ENCODE measurements at places on chromosomes 12 and 14.

DNA sequence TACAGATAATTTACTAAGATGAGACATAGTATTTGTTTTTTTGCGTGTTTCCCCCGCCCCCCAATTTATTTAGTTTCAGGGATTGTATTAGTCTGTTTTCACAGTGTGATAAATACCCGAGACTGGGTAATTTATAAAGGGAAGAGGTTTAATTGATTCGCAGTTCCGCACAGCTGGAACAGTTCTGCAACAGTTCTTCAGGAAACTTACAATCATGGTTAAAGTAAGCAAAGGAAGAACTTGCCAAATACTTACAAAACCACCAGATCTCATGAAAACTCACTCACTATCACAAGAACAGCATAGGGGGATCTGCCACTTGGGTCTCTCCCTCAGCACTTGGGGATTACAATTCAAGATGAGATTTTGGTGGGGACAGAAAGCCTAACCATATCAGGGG lies 48.9 kb downstream of the LRRIQ1 start:
- ATAC-seq, result no peak

DNA sequence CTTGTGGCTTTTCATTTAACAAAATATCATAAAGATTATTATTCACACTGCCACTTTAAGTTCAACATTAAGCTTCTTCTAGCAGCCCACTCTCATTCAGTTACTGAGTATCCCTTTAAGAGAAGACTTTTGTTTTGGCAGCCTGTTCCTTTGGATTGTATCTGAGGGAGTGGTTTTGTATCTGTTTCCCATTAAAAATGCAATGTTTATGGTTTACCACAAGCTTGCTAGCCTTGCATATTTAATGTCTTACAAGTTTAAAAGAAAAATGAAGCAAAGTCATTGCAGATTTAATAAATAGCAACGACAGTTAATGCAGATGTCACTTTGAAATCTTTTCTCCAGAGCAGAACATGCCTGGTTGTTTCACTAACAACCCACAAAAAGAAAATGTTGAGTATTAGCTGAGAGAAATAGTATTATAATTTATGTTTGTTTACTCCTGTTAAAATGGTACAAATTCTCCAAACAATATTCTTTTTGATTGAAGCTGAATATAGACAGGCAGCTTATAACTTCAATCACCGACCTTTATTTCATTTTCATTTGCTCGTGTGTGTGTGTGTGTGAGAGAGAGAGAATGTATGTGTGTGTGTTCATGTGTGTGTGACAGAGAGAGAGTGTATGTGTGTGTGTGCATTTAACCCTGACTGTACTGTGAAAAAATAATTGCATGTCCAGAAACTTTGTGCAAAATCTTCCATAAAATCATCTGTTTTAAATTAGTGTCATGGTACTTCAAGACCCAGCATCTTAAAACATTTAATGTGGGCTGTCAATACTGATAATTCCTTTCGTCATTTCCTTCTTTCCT lies 1.8 kb downstream of the DCN start:
- ATAC-seq, result peak; percentile 50

- ATAC-seq, result no peak
These were observed 17.1 kb downstream of the SPX start for GRCh38 chr12:21543151-21543550.

GRCh38 chr14:102362084-102362483 lies 606 bp downstream of the CINP start:
- ATAC-seq, result no peak

DNA sequence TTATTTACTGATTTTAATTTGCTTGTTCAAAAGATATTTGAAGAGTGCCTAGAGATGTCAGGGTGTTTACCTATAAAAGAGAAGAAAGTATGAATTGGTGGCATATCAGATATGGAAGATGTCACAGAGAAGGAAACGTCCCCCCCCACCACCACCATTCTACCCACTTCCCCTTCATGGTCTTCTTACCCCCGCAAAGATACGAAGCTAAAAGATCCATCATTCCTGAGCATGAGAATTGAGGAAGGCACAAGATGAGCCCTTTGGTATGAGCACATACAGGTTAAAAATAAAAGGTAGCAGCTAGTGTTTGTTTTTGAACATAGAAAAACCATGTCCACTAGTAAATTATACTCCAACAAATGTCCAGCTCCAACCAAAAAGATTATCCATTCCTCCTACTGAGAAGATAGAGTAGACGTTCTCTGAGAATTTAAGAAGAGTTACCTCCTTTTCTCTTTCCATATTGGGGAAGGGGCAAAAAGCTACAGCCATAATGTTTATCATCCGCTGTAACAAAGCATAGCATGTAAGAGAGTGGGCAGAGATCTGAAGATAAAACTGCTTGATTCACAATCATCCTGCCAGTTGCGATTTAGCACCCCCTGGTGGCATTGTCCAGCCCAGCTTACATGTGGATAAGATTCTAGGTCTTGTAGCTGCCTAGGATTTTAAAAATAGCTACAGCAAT lies 29.1 kb downstream of the NFYB start:
- ATAC-seq, result peak; percentile 76

DNA sequence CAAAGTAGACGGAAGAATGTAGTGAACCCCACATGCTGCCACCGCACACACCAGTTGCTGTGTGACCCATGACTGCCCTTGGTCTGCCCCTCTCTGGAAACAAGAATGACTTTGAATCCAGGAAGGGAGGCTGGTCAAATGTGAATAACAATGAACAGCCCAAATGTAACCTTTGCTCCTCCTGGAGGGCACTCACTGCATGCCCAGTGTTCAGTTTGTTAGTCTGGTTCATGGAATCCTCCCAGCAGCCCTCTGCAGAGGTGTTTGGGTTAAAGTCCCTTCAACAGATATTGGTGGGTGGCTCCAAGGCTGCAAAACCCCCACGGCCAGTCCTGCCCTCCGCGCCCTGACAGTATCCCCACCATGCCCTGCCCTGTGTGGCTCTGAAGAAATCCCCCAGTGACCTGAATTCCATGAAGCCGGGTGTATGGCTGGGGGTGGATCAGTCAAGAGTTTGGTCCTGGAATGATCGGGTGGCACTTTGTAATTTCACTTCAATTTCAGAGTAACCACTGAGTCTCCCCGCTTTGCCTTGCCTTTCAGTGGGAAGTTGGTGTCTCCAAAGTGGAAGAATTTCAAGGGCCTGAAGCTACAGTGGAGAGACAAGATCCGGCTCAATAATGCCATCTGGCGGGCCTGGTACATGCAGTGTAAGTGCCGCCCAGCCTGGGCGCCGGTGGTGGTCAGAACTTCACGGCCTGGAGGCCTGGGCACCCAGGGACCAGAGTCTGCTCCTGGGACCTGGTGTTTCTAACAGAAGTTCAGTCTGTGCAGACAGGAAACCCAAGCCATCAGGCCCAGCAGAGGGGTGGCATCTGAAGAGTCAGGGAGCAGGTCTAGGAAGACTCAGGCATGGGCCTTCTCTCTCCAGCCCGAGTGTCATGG lies 47.1 kb downstream of the IL31 start:
- no peak for ATAC-seq

DNA sequence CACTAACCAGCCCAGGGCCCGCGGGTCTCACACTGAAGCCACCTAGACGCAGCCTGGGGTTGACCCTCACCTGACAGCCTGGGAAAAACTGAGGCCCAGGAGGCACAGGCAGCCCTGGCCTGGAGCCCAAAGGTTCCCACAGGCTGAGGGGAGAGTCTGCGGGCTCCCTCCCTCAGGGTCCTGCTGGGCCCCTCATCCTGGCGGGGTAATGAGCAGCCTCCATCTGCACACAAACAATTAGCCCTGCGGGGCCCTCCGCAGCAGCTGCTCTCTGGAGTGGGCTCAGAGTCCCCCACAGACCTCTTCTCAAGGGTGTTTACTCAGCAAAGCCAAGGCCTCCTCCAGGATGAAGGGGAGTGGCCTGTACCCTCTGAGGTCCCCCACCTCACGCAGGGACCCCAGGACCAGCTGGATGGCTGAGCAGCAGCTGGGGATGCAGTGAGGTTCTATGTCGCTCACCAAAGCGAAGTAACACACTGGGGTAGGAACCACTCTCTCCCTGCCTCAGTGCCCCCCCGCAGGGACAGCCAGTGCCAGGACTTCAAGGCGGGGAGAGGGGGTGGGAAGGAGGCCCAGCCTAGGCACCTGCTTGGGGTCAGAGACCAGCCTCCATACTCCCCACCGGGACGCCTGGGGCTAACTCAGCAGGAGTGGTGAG lies 7.3 kb downstream of the AKT1 start:
- ATAC-seq, result no peak

DNA sequence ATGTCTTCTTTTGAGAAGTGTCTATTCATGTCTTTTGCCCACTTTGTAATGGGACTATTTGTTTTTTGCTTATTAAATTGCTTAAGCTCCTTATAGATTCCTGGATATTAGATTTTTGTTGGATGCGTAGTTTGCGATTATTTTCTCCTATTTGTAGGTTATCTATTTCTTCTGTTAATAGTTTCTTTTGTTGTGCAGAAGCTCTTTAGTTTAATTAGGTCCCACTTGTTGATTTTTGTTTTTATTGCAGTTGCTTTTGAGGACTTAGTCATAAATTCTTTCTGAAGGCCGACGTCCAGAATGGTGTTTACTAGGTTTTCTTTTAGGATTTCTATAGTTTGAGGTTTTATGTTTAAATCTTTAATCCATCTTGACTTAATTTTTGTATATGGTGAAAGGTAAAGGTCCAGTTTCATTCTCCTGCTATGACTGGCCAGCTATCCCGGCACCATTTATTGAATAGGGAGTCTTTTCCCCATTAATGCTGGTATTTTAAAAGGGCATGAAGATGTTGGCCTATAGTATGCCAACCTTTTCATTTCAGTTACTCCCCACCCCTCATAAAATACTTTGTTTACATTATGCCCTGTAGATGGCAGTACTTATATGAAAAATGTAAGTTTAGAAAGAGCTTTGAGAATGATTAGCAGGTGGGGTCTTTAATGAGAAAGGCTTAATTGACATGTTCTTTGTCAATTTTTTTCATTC lies 62.9 kb upstream of the PSMA6 start:
- ATAC-seq, result no peak

DNA sequence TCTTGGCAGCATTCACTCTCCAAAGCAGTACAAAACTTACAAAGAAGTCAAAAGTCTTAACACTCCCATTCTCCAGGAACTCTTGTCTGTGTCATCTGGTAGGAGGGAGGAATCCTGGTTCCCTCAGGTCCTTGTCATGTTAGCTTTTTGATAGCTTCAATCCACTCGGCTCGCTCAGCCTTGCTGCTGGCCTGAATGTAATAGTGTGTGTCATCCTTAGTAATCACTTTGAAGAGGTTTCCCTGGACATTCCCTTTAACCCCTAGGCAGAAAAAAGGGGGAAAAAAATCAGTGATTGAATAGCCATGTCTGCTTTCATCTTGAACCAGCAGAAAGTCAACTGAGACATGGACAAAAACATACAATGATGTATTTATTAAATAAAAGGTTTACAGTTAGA lies 24.8 kb downstream of the PLEK2 start:
- ATAC-seq, result no peak

DNA sequence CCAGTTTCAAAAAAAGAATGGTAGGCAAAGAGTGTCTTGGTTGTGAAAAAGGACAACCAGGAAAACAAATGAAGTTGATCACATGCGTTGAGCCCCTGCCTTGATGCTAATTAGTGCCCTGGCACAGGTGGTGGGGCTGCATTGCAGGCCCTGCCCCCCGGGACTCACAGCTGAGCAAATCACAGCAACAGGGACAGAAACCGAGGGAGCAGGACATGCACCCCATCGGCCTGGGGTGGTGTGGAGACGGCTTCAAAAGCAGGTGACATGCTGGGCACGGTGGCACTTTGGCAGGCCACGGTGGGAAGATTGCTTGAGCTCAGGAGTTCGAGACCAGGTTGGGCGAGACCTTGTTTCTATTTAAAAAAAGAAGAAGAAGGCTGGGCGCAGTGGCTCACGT lies 1.1 kb upstream of the PAPLN start:
- no peak for ATAC-seq

- no peak for ATAC-seq
These were observed 68.8 kb upstream of the RTL1 start for GRCh38 chr14:100972118-100972897.

- no peak for ATAC-seq
These were observed 4.6 kb downstream of the FOXJ2 start for GRCh38 chr12:8037046-8037663.

DNA sequence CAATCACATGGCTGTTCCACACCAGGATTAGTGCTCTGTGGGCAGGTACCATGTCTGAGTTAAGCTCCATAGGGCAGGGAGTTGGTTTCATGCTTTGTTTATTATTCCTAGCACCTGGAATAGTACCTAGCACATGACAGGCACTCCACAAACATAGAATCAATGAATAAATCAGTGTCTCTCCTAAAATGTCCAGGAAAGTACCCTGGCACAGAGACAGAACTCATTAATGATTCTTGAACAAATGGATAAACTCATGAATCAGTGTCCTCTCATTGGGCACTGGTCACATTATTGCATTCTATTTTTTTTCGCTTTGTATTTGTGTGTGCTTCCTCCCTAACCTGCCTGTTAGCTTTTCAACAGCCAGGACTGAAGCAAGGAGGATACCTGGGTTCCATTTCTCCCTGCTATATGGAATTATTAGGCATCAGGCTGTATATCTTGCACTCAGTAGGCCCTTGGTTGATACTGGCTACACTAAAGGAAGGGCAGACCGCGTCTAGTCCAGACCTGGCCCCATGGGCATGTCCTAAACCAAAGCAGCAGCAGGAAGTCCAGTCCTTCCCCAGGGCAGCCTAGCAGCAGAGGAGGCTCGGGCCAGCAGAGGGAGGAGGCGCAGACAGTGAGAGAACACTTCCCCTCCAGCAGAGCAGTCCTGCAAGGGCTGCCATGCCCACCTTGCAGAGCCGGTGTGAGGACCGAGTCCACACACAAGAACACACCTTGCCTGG lies 18.4 kb downstream of the HDAC7 start:
- no peak for ATAC-seq

GRCh38 chr14:104978746-104979691 lies 845 bp upstream of the AHNAK2 start:
- no peak for ATAC-seq

- no peak for ATAC-seq
These were observed 142.3 kb upstream of the TMCC3 start for GRCh38 chr12:94792693-94793092.

DNA sequence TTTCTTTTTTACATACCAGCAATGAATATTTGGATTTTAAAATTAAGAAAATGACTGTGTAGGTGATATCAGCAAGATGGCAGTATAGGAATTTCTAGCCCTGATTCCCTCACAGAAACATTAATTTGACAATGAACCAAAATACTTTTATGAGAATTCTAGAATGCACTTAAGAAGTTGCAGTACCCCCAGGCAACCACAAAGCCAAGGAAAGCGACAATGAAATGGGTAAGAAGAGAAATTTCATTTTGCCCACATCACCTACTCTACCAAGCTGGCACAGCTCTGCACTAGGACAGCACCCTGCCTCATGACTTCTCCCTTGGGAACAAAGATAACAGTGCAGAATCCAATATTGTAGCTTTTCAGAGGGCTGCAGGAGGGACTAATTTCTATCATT lies 6.6 kb downstream of the OR9K2 start:
- no peak for ATAC-seq

- ATAC-seq, result peak; percentile 26
These were observed 1.4 kb downstream of the SYNE3 start for GRCh38 chr14:95515080-95515489.

DNA sequence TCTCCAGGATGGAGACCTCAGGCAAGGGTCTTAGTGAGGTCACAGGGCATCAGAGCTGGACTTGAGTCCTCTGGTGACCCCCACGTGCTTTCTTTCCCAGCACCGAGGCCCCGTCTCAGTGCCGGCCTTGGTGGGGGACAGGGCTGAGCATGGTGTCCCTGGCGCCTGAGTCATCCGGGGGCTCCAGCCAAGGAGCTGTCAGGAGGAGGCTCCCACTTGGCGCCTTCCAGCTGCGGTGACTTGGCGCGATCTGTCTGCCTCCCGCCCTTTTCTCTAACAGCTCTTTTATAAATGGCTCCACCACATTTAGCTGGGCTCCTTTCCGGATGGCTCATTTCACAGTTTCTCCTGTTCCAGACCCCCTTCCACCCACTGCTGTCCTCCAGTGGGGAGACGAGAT lies 60.4 kb downstream of the PRMT8 start:
- ATAC-seq, result peak; percentile 77

Data from gastroesophageal sphincter (tissue), 4 donors.